ENCODE measurements at places on chromosomes 2 and 18.

DNA sequence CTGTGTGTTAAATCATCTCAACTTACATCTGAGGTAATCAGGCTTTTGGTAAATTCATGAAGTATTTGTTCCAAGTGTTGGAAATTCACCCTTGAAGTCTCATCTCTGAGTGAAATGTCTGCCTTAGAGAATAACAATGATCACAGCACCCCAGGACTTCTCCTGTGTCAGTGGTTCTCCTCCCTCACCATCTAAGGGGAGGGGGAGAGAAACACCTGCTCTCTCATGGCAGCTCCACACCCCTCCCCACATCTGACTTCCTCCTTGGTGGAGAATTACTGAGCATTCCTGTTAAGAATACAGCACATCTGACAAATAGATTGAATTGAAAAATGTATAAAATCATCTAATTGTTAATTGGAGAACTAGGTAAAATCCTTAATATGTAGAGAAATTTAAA lies 532.1 kb downstream of the RNF144A start:
- no peak for DNase-seq

DNA sequence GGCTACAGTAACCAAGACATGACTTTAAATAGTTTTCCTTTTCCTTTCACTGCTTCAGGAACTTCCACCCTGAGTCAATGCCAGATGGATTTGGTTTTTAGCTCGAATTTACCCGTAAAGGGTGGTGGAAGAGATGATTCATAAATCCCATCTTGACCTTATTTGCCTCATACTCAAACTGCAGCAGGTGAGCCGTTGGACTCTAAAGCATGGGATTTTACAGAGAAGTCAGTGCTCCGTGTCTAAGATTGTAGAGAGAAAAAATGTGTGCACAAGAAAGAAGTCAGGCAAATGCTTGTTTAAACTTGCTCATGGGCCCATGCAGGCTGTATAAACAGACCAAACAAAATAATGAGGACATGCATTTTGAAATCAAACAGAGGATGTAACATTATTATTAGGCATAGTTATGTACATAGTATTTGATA lies 369.7 kb upstream of the TRIB2 start:
- DNase-seq: peak; percentile 69

DNA sequence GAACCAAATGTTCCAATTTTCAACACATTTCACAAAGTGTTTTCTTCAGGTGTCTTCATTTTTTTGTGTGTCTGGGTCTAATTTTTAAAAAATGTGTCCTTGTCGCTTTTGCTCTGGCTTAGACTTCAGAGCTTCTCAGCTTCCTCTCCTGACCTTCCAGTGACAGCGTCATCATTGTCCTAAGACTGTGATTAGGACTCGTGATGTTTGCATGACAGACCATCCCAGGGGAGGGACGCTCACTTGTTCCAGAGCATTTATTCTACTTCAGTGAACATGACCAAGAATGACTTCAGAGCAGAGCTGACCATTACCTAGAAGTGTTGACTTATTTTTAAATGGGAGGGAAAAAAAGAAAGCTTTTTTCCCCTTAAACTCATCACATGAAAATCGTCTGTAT lies 591.9 kb downstream of the IRS1 start:
- no peak for DNase-seq

- DNase-seq: no peak
These were observed 744 bp downstream of the POU3F3 start for GRCh38 chr2:104854498-104855220.

- no peak for DNase-seq
These were observed 246.8 kb downstream of the RAD51AP2 start for GRCh38 chr2:17271416-17271815.

GRCh38 chr2:124437811-124438210 lies 412.7 kb downstream of the CNTNAP5 start:
- DNase-seq: no peak

- DNase-seq: no peak
These were observed 119.1 kb upstream of the OTX1 start for GRCh38 chr2:62931536-62931935.

DNA sequence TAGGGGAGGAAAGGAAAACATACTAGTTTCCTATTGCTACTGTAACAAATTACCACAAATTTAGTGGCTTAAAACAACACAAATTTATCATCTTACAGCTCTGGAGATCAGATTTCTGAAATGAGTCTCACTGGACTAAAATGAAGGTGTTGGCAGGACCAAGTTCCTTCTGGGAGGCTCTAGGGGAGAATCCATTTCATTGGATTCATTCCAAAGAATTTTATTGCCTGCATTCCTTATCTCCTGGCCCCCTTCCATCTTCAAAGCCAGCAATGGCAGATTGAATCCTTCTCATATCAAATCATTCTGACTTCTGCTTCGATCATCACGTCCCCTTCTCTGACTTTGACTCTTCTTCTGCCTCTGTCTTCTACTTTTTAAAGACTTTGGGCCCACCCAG lies 250.9 kb downstream of the IRS1 start:
- DNase-seq: no peak

DNA sequence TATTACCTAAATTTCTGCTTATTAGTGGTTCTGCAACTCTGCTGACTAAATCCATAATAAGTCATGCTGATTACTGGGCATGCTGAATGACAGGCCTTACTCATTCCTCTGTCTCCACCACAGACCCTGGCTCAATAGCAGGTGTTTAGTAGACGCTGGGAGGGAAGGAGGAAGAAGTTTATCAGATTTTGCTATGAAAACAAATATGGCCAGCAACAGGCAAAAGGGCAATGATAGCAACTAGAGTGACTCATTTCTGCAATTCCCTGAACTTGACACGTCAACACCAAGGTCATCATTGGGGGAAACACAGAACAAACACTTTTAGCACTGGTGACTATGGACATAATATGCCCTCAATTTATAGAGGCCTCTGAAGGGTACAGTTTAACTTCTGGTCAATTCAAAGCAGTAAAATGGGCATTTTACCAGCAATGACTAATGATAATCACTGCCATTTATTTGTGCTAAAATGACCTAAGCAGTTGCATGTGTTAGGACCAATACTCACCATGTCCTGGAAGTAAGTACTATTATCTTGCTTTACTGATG lies 35.2 kb downstream of the TMEM163 start:
- peak; percentile 14 for DNase-seq

- DNase-seq: no peak
These were observed 22.8 kb downstream of the GULP1 start for GRCh38 chr2:188314314-188315054.

- no peak for DNase-seq
These were observed 42.1 kb downstream of the DIPK1C start for GRCh38 chr18:74414953-74415515.

GRCh38 chr18:40569605-40570004 lies 1385.4 kb upstream of the PIK3C3 start:
- DNase-seq: no peak

- no peak for DNase-seq
These were observed 131.2 kb downstream of the THADA start for GRCh38 chr2:43464590-43464989.

DNA sequence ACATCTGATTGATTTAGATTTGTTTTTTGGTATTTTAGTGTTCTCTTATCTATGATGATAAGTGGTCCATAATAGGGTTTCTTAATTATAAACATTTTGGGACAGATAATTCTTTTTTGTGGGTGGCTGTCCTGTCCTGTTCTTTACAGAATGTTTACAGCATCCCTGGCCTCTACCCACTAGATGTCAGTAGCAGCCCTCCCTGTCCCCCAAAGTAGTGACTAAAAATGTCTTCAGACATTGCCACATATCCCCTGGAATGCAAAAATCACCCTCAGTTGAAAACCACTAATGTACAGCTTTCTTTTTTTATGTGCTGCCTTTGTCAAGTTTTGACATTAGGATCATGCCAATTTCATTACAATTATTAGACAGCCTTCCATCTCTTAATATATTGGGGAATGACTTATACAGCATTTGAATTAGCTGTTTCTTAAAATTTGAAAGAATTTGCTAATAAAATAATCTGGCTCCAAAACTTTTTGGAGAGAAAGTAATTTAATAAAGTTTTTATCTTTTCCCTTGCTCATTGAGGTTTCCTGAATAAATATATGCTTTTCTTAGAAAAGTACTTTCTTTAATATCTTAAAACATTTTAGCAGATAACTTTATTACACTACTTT lies 19.5 kb downstream of the WIPF1 start:
- DNase-seq: no peak

- DNase-seq: no peak
These were observed 38.1 kb upstream of the STAT1 start for GRCh38 chr2:191051825-191052778.

- no peak for DNase-seq
These were observed 6.3 kb downstream of the CFLAR start for GRCh38 chr2:201122276-201122675.

DNA sequence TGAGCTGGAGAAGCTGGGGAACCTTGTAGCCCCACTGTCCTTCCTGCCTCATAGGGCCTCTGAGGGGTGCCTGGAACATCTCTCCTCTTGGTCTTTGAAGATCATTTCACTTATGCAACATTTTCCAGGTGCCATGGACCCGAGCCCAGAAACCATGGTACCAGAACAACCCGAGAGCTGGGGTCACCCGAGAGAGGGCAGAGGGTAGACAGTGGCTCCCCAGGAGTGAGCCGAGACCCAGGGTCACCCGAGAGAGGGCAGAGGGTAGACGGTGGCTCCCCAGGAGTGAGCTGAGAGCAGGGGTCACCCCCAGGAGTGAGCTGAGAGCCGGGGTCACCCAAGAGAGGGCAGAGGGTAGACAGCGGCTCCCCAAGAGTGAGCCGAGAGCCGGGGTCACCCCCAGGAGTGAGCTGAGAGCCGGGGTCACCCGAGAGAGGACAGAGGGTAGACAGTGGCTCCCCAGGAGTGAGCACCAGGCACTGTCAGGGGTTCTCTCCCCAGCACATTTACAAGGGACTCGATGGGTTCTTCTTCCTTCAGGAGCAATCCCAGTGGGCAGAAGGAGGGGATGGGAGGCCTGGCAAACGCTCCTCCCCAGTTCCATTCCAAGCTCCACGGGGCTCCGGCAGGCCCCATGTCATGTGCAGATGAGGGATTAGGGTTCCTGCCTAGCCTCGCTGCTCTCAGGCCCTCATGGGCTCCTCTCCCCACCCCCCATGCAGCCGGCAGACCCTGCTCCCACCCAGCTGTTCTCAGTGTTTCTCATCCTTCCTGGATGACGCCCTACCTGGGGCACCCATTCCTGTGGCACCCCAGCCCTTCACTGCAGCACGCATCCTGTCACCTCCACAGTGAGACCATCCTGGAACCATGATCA lies 163.5 kb downstream of the RTP5 start:
- no peak for DNase-seq

Measured in epithelial cell of prostate (primary cell).